Activated T-cell treated with anti-CD3 and anti-CD28 coated beads for 4 hours (primary cell): ENCODE measurements at places on chromosomes 12 and 14.

GRCh38 chr12:96121271-96121711 is 72.9 kb upstream of the ELK3 start:
- no peak for DNase-seq

DNA sequence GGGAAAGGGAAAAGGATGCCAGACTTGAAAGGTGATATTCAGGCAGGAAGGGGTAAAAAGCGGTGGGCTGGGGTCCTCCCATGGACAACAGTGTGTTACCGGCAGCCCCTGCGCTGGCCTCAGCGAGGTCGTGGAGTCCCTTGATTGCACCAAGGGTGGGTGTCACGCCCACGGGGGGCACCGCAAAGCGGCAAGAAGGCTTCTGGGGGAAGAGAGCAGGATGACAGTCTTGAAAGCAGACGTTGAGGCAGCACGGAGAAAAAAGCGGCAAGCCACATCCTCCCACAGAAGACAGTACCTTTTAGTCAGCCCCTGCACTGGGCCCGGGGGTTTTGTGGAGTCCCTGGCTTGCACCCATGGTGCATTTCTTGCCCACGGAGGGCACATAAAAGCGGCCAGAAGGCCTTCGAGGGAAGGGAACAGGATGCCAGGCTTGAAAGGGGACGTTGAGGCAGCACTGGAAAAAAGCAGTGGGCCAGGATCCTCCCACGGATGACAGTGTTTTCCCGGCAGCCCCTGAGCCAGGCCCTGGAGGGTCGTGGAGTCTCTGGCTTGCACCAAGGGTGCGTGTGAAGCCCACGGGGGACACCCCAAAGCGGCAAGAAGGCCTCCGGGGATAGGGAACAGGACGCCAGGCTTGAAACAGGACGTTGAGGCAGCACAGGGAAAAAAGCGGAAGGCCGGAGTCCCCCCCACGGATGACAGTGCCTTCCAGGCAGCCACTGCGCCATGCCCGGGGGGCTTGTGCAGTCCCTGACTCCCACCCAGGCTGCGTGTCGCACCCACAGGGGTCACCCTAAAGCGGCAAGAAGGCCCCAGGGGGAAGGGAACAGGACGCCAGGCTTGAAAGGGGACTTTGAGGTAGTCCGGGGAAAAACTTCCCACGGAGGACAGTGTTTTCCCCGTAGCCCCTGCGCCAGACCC is 162.2 kb upstream of the ALG10B start:
- no peak for DNase-seq

- no peak for DNase-seq
These were observed 6.8 kb upstream of the ASIC1 start for GRCh38 chr12:50050410-50051098.

- DNase-seq: no peak
These were observed 676.1 kb upstream of the TMEM132C start for GRCh38 chr12:127590868-127591267.

DNA sequence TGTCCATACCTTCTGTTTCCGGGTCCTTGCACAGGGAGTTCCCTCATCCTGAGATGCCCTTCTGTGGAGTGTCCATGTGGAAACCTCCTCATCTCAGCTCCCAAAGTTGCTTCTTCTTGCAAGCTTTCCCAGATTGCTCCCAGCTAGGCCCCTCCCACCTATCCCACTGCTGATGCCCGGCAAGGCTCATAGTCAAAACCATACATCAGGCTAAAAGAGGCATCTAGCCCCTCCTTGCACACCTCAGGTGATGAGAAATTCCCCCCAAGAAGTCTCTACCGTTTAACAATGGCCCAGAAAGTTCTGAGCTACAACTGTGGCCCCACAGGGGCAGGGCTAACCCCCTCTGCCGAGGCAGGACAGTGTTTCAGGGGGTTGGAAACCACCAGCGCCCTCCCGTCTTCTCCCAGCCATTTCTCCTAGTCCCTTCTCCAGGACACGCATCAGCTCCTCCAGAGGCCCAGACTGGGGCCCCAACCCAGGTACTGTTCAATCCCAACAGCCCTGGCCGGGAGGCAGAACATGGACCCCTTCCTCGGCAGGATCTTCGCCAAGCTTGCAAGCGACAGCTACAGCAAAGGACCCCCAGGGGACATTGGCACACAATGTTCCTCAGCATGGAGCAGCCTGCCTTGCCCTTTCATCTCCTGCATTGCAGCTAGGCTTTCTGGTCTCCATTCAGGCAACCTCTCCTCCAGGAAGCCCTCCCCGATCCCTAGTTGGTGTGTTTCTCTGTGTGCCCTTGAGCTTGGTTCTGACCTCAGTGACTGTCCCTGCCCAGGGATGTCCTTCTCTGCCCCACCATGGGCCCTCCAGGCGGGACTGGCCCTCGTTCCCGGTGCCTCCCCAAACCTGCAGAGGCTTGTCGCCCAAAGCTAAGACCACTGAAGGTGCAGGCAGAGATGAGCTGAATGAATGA is 4.5 kb upstream of the BEGAIN start:
- no peak for DNase-seq

GRCh38 chr12:54415221-54415929 is 3.7 kb downstream of the ITGA5 start:
- no peak for DNase-seq

DNA sequence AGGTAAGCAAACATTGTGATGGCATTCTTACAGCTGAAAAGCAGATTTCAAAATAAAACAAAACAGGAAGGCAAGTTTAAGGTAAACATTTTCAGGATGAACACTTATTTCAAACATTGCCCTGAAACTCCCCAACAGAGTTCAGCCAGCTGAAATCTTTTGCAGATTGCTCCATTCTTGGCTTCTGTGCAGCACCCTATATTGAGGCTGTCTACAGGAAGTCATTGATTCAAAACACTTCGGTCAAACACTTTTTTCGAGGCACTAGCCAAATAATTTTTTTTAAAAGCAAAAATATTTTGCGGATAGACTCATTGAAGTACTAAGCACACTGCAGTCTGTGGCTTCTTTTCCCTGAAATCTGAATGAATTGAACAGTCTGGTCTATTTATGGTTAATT is 318.1 kb upstream of the PDE3A start:
- no peak for DNase-seq

DNA sequence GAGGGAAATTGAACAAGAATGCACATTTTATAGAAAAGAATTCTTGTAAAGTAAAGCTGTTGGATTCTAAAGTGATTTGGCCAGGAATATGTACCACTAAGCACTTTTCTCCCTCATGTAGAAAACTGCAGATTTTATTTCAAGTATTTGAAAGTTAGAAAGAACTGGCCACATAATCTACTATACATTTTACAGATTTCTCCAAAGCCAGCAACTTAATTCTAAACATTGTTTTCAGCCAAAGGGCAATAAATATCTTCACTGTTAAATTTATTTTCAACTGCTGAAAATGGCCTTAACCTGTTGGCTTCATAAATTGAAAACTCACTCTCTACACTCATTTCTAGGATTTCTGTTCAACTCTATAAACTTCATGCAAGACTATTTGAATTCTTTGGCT is 15.6 kb upstream of the KERA start:
- DNase-seq: no peak

DNA sequence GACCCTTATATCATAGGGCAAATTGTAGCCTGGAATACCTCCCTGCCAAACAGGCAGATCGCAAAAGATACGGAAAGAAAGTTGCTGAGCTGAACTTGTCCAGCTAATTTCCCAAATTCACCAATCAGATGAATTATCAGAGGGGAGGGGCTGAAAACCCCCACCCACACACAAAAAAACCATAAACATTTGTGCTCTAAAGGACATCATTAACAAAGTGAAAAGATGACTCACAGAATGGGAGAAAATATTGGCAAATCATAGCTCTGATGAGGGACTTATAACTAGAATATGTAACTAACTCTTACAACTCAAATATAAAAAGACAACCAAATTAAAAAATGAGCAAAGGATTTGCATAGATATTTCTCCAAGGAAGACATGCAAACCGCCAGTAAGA is 36.3 kb downstream of the PTHLH start:
- no peak for DNase-seq

- no peak for DNase-seq
These were observed 142.8 kb downstream of the VRK1 start for GRCh38 chr14:96940009-96940408.

GRCh38 chr14:50974118-50974517 is 29.8 kb upstream of the PYGL start:
- no peak for DNase-seq

- DNase-seq: no peak
These were observed 2.3 kb upstream of the DIO2 start for GRCh38 chr14:80213602-80214001.

DNA sequence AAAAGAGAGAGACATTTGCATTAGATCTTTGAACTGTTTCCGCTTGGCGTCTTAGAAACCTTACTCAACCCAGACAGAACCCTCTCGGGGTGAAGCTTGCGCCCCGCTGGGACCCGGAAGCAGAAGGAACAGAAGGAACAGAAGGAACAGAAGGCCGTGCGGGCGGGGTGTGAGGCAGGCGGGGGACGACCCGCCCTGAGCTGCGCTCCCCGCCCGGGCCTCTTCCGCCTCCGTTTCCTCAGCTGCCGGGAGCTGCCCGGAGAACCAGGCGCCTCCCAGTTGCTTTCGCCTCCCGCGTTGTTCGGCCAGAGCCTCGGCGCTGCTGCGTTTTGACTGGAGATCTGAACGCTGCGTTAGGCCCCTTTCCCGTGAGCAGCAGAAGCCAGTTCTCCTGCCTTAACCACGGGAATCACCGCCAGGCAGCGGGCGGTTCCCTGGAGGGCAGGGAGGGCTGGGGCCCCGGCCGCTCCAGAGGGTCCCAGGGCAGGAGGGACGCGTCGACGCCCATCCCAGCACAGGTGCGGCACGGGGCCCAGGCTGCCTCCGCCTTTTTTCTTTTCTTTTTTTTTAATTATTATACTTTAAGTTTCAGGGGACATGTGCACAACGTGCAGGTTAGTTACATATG is 19.3 kb upstream of the MMP17 start:
- DNase-seq: no peak

DNA sequence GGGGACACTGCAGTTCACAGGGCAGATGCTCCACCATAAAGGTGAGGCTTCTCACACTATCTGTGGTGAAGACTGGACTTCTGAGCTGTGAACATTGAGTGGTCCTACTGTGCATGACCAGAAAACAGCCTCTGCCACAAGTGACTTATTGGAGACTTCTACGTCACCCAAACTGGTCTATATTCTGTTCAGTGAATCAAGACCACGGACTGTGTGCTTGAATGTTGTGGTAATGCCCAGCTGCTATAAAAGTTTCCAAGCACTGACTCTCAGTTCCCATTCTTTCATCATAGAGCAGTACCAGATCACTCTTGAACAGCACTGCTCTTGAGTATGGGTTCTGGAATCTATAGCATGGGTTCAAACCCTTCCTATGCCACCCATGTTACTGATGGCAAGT is 4.8 kb upstream of the PLEK2 start:
- no peak for DNase-seq

- DNase-seq: no peak
These were observed 17.7 kb downstream of the RFX4 start for GRCh38 chr12:106600503-106600902.

- DNase-seq: no peak
These were observed 292.6 kb downstream of the TTC8 start for GRCh38 chr14:89117012-89117411.

DNA sequence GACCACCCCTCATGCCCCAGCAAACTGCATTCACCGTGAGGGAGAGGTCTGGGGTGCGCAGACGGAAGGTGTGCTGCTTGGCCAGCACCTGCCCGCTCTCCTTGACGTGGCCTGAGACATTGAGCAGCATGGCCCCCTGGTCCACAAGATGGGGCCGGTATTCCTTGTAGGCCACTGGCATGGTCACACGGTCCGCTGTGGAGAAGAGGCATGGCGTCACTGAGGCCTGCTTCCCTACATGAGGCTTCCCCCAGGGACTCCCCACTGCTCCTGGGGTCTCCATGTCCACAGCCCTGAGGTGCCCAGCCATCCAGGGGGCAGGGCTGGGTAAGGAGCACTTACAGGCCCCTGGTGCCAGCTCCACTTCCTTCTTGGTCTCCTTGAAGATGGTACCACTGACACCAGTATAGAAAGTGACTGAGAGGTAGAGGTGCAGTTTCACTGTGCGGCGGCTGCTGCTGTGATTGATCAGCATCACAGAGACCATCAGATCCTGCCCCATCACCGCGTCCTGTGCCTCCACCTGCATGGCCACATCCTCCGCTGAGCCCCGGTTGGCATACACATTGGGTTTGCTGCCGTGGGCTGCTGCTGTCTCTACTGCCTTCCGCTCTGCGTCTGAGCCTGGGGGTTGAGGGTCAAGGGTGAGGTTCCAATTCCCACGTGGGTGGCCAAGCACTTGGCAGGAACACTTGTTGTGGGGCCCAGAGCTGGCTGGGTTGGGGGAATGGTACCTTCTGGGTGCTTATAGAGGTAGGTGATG is 8.2 kb downstream of the TGM1 start:
- no peak for DNase-seq
